Aorta (tissue), 5 donors: ENCODE measurements at places on chromosomes 12 and 14. TPM values are rescaled to one million over a fixed set of nuclear protein-coding genes. Genes with fewer than 3 reads are reported as not detected.

- DNase-seq = no peak
Measured at GRCh38 chr14:64645220-64645892, 58.9 kb upstream of the PLEKHG3 start.

DNA sequence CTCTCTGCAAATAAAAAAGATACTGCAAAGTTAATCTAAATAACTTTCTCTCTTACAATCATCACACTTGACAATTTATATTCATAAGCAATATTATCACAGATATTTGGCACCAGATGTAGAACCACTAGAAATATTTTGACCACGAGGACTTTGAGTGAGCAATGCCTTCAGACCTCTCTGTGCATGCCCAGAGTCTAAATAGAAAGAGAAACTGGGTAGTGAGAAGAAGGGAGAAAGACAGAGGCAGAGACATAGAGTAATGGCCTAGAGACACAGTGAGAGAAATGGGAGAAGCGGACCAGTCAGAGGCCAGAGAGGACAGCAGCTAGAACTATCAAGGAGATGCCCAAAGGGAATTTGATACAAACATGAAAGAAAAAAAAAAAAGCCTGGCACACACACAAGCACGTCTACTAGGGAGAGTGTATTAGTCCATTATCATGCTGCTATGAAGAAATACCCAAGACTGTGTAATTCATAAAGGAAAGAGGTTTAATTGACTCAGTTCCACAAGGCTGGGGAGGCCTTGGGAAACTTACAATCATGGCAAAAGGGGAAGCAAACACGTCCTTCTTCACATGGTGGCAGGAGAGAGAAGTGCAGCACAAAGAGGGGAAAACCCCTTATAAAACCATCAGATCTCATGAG, 41.1 kb downstream of the BMP4 start:
- DNase-seq = no peak

- DNase-seq = no peak
Measured at GRCh38 chr14:25140411-25140810, 90.5 kb upstream of the STXBP6 start.

DNA sequence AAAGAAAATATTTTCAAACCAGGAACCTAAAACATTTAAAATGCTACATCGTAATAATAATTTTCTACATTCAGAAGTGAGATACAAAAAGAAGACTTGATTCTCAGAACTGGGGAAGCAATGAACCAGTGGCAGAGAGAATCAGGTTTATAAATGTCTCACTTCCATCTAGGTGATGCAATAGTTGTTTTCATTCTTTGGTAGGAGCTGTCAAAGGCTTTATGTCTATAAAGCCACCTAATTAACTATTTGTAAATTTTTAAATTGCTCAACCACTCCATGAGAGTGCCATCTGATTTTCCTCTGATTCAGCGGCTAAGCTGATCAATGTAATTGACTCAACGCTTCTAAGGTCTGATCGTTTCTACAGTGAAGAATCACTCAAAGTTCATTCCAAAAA, 66.1 kb downstream of the ARMH4 start:
- no peak for DNase-seq

- no peak for DNase-seq
Measured at GRCh38 chr14:26394150-26394810, 203.6 kb downstream of the NOVA1 start.

DNA sequence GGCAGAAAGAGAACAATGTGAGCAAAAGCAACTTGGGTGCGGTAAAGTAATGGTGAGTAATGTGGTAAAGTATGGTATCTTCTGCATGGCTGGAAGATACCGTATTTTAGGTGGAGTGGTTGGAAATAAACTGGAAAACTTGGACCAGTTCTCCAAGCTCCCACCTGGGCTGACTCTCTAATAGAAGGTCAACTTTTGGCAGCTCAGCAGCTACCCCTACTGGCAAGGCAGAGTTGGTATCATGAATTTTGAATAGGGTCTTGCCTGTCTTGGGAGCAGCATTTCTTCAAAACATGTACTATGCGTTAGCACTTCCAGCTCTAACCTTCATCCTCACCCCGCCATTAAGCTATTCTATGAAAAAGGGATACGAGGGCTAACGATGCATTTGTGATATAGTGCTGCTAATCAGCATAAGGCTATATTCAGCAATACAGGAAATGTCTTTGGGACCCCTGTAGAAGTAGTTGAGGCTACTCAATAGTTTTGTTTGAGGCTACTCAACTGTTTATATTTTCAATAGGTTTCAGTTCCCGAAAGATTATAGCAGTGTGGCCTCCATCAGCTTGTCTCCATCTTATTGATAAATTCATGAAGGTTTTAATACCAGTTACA, 276.3 kb upstream of the FAR2 start:
- no peak for DNase-seq

DNA sequence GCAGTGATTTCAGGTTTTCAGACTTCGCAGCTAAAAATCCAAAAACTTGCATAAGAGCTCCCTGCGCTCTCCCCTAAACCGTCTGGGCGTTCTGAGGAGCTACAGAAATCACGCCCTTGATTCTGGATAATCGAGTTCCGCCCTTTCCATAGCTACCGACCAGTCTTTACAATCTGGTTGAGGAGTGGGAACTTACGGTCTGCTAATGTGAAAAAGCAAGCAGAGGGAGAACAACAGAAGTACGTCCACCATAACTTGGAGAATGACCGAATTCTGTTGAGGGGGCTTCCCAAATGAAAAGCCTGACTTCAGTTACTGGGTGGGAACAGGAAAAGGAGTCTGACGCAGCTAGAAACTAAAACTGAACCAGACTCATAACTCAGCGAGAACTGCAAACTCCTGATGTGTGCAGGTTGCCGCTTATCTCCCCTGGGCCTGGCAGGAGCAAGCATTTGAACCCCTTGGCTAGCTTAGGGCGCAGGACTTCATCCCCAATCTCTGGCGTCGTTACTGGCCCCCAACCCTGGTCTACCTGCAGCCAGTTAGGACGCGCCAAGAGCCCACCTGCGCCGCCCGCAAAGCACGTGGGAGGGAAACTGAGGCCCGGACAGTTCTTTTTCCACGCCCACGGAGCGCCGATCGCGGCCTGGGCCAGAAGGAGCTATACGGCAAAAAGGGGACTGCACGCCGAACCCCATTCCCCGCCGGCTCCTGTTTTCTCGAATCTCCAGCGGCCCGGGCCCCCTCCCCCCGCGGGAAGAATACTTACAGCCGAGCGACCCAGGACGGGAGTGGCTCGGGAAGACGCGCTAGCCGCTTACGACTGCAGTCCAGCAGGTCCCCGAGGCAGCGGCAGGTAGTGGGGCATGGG, 838 bp downstream of the LRIG3 start:
- peak; percentile 59 for DNase-seq

DNA sequence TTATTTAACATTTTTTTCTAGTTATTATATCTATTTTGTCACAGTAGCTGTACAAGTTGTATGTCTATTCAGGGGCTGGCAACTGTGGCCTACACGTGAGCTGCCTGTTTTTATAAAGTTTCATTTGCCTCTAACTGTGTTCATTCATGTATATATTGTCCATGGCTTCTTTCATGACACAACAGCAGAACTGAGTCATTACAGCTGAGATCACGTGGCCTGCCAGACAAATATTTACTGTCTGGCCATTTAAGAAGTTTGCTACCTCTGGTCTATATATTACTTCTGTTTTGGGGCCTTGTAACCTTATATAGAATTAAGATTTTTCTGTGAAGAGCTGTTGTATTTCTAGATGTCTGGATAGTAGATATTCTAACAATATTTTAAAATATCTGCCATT, 37.9 kb downstream of the KIAA0586 start:
- DNase-seq = no peak

GRCh38 chr14:20044243-20044642, 8.4 kb upstream of the OR4K13 start:
- DNase-seq = no peak

GRCh38 chr12:112537710-112538396, 119.1 kb downstream of the PTPN11 start:
- no peak for DNase-seq

- DNase-seq = no peak
Measured at GRCh38 chr12:107736914-107737313, 24.0 kb downstream of the PRDM4 start.

DNA sequence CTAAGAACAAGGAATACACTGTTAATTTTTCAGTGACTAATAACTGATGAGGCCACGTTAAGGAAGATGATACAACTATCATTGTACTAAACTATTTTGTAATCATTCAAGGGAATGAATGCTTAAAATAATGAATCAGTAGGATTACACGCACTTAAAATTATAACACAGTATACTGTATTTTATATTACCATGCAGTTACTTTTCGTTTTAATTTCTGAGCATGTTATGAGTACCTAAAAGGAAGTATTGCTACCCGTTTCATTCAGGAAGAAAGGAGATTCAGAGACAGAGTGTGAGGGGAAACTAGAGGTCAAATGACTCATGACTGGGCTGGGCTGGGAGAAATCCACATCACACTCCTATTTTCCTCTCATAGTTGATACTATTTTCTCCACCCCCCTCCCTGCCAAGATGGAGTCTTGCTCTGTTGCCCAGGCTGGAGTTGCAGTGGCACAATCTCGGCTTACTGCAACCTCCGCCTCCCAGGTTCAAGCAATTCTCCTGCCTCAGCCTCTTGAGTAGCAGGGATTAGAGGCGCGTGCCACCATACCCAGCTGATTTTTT, 202.0 kb downstream of the PPM1H start:
- DNase-seq = no peak

- no peak for DNase-seq
Measured at GRCh38 chr12:71686658-71687025, 760 bp downstream of the TMEM19 start.

DNA sequence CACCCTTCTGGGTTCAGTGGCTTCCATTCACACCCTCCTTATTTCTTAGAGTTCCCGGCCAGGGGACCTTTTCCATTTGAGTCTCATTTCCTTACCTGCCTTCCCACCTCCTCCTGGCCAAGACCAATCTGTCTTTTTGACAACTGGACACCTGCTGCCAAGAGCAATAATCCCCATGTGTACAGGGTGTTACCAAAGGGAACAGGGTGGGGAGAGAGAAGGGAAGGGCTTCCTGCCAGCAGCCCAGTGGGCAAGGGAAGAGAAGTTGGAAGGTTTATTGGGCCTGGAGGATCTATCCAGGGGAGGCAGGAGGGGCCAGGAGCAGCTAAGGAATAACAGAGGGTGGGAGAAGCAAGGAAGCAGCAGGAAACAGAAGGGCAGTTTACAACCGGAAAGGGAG, 346.2 kb downstream of the C12orf75 start:
- DNase-seq = peak; percentile 56

GRCh38 chr12:20493934-20494333, 125.6 kb downstream of the PDE3A start:
- DNase-seq = no peak

DNA sequence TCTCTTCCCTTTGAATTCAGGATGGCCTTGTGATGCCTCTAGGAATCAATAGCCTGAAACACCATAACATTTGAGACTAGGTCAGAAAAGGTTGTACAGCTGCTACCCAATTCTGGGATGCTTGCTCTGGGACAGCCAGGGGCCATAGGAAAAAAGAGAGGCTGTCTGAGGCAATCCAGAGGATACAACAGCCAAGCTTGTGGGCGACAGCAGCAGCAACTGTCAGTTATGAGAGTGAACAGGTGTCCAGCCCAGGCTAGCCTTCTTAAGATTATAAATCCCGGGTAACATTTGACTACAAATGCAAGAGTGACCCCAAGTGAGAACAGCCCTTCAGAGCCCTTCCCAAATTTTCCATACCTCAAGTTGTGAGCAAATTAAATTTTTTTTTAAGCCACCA, 11.1 kb downstream of the DCN start:
- no peak for DNase-seq

DNA sequence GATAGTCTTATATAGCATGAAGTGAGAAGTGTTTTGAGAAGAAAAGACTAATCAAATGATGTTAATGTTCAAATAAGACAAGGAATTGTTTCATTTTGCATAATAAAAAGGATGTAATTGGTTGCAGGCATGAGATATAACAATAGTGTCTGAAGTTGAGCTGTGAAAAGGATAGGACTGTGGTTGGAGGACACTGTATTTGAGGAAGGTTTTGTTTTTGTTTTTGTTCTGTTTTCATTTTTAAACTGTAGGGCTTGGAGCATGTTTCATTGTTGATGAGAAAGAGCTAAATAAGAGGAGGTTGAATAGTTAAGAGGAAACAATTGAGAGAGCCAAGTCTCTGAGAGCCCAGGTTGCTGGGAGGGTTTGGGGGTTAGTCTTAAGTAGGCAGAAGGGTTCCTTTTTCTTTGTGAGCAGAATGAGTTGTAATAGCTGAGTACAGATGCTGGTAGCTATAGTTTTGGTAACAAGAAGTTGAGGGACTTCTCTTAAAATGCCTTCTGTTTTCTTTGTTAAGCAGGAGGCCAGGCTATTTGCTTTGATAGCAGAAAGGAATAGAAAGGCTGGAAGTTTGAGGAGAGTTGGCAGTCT, 58.4 kb downstream of the CCDC91 start:
- DNase-seq = no peak

DNA sequence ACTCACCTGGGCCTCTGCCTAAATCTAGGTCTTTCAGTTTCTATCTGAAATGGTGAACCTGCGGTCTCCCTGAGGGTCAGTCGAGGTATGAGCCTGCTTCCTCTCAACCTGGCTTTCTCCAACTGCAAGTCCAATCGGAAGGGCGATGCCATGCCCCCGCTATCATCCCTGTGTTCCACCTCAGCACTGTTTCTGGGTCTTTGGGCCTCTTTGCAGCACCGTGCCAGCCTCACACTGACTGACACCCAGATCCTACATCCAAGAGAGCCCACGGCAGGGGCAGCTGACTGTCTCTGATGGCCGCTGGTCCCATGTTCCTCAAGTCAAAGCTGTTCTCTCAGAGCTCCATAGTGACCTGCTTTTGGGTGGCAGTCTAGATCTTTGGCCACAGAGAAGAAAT, 120.7 kb downstream of the PAPOLA start:
- DNase-seq = no peak

DNA sequence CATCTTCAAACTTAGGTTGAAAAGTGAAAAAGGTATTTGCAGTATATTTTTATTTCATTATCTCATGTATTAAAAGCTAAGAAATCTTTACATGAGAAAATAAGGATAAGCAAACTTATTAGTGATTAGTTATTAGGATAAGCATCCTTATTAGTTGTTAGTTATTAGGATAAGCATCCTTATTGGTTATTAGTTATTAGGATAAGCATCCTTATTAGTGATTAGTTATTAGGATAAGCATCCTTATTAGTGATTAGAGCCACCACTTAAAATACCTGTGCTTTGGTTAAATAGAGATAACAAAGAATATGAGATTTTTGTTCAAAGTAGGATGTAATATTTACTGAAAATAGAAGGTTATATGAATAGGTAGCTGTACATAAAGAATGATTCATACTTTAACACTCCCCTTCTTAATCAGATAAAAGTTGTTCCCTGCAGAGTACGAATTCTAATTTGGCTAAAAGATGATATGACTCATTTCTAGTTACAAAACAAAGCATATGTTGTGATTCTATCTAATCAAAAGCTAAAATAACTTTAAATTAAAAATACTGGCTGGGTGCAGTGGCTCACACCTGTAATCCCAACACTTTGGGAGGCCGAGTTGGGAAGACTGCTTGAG, 56.4 kb downstream of the KDM5A start:
- DNase-seq = no peak

GRCh38 chr12:108610336-108610815, 12.5 kb upstream of the TMEM119 start:
- no peak for DNase-seq

SCN8A gene
- 0.42 TPM for total RNA-seq

VRTN gene
- not detected for total RNA-seq

KCNA1 gene
- total RNA-seq = 0.06 TPM

ANKS1B gene
- total RNA-seq = 37.0 TPM

GDF3 gene
- 0.30 TPM for total RNA-seq

LAG3 gene
- total RNA-seq = 1.8 TPM

MAP3K9 gene
- total RNA-seq = 0.84 TPM

GYS2 gene
- total RNA-seq = not detected

COX8C gene
- total RNA-seq = not detected

RERG gene
- total RNA-seq = 70.5 TPM
